ENCODE measurements at places on chromosomes 7 and 10.

GRCh38 chr7:25643286-25643685 is 415.0 kb upstream of the NPVF start:
- no peak for DNase-seq

DNA sequence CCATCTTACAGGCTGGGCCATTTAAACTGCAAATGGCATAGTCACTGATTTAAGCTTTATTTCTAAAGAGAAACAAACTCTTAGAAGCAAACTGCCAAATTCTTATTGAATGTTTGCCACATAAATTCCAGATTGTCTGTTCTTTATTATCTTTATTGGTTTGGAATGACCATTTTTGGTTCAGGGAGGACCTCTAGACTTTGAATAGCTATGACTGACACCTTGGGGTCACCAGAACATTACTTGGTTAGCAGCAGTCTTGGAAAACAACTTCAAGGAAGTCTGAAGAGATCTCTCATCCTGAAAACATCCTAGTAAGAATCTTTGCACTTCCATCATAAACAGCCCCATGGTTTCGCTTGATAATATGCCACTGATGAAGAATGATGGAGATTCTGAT is 197.1 kb downstream of the SUGCT start:
- DNase-seq: no peak

DNA sequence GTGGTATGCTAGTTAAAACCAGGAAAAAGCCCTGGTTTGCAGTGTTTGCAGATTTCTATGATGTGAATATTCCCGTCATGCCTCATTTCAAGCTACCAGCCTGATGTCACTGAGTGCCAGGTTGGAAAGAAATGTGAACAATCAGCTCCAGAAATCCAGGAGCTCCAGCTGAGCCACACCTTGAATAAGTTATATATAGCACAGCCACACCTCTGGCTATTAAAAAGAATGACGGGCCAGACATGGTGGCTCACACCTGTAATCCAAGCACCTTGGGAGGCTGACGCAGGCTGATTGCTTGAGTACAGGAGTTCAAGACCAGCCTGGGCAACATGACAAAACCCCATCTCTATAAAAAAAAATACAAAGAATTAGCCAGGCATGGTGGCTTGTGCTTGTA is 18.7 kb upstream of the SLF2 start:
- no peak for DNase-seq

GRCh38 chr7:48964074-48964473 is 39.7 kb downstream of the CDC14C start:
- no peak for DNase-seq

- no peak for DNase-seq
Observed at GRCh38 chr7:16918288-16918895, 36.6 kb upstream of the AGR3 start.
